ENCODE measurements at places on chromosomes 16 and 17.
A peak's percentile ranks its signal among the peaks of the same experiment; 100 is the strongest.

DNA sequence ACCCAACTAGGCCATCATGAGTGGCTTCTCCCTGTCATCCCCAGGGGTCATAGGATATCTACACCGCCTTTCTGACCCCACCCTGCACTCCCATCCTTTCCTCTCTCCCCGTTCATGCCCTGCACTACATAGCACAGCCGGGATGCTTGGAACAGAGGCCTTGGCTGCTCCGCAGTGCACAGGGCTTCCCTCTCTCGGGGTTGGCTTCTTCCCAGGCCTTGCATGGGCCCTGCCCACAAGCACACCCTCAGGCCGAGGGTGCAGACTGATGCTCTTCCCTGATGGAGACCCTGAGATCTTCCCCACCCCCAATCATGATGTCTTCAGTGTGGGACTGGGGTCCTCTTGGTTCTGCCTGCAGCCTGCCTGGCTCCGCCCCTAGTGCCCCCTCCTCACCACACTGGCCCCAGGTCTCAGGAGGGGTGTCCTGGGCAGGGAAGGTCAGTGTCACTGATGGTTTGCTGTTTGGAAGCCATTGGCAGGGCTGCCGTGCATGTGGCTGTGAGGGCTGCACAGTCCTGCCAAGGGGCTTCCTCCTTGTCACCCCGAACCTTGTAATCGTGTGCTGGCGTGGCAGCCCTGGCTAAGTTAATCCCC lies 14.3 kb upstream of the NAGLU start:
- no peak for DNase-seq

GRCh38 chr17:78935419-78936323 lies 10.5 kb upstream of the TIMP2 start:
- no peak for DNase-seq

DNA sequence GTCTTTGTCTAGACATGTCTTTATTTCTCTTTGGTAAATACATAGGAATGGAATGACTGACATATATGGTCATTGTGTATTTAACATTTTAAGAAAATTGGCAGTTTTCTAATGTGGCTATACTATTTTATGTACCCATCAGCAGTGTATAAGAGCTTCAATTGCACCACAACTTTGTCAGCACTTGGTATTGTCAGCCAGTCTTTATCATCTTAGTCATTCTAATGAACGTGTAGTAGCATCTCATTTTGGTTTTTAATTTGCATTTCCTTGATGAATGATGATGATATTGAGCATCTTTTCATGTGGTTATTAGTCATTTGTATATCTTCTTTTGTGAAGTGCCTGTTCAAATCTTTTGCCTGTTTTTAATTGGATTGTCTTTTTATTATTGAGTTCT lies 239.3 kb downstream of the CEP112 start:
- DNase-seq: no peak

DNA sequence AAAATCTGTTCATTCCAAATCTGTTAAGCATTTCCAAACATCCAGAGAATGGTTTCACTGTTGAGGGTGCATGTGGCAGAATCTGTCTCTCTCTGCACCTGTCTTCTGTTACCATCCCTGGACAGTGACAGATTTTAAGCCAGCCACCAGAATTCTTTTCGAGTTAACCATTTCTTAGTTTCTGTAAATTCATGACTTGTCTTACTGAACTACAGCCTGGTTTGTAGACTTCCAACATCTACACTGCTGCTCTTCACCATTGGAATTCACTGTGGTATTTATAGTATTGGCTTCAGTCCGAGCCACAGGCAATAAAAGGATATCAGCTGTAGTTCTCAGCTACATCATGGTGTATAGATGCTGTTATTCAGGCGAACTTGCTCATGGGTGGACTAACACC lies 47.6 kb downstream of the GOSR1 start:
- DNase-seq: no peak

DNA sequence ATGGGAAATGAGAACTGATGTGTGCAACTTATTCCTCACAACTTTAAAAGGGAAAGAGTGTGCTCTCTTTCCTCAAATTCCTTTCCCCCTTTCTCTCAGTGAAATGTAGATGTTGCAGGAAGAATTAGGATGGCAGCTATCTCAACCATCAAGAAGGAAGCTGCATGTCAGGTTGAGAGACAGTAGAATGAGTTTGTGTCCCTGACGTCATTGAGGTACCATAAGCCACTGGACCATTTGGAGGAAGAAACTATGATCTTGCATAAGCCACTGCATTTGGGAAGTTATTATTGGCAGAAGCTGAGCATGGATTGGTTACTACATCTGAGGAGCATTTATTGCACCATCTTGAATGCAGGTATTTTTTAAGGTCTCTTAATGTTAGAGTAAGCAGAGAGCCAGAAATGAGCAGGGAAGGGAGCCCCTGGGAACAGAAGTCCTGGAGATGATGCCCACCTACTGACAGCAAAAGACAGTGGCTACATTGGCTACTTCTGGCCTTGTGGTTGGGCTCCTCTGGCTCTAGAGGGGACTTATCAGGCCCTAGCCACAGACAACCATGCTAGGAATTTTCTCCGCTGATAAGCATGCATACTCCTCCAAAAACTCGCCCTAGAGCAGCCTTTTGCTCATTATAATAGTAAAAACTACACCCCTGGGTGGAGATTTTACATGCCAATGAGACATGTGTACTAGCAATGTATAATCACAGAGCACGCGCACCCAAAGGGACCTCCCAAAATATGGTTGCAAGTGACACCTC lies 249.0 kb upstream of the SALL1 start:
- no peak for DNase-seq

- no peak for DNase-seq
These were observed 64.1 kb downstream of the TIMM22 start for GRCh38 chr17:1060991-1061390.

GRCh38 chr16:77955127-77955526 lies 67.2 kb upstream of the CLEC3A start:
- no peak for DNase-seq

GRCh38 chr17:48463526-48463925 lies 33.5 kb upstream of the SKAP1 start:
- no peak for DNase-seq

DNA sequence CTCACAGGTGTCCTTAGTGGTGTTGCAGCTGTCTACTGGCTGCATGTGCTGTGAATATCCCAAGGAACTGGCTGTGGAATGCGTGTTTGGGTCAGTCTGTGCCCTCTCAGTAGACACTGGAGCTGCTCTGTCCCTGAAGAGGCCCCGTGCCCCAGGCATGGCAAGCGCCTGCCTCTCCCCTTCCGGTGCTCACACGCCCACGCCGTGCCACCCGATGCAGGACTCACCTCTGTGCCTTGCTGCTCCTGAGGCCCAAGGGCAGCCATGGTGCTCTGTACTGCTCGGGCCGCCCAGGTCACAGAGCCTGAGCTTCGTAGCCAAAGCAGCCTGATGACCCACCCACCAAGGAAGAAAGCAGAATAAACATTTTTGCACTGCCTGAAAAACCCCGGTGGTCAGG lies 10.0 kb downstream of the RGS11 start:
- no peak for DNase-seq

DNA sequence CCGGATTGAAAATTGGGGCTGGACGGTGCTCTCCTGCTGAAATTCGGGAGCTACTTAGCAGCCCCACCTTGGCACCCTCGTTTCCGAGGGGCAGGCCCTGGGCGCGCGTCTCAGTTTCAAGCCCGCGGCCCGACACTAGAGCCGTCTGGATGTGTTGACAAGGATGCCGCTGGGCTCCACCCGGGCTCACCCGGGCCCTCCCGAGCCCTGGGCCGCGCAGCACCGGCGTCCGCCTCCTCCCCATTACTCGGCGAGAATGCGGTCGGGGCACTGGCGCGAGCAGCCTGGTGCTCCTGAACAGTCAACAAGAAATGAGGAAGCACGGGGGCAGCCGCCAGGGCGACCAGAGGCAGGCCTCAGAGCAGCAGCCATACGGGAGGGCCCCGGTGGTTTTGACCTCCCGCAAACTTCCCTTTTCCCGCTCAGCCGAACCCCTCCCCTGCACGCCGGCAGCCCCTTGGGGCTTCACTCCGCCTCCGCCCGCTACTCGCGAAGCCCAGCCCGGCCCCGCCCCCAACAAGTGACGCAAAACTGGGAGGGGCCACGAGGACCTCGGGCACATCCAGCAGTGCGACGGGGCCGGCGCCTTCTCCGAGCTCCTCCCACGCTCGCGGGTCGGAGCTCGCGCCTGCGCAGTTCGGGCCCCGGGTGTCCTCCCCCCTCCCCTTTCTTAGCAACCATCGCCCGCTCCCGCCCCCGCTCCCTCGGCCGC lies 447 bp upstream of the SEC14L1 start:
- peak; percentile 100 for DNase-seq
